Ascending aorta (tissue), 2 donors: ENCODE measurements at places on chromosomes 3 and 15. TPM values are rescaled to one million over a fixed set of nuclear protein-coding genes. Genes with fewer than 3 reads are reported as not detected.

- H3K27me3 ChIP-seq: no peaks in the 10 kb centered on the region
- no peak overlapping the region for H3K27ac ChIP-seq
- no peak for DNase-seq
These were observed 234.0 kb downstream of the MYRIP start for GRCh38 chr3:40043444-40043755.

DNA sequence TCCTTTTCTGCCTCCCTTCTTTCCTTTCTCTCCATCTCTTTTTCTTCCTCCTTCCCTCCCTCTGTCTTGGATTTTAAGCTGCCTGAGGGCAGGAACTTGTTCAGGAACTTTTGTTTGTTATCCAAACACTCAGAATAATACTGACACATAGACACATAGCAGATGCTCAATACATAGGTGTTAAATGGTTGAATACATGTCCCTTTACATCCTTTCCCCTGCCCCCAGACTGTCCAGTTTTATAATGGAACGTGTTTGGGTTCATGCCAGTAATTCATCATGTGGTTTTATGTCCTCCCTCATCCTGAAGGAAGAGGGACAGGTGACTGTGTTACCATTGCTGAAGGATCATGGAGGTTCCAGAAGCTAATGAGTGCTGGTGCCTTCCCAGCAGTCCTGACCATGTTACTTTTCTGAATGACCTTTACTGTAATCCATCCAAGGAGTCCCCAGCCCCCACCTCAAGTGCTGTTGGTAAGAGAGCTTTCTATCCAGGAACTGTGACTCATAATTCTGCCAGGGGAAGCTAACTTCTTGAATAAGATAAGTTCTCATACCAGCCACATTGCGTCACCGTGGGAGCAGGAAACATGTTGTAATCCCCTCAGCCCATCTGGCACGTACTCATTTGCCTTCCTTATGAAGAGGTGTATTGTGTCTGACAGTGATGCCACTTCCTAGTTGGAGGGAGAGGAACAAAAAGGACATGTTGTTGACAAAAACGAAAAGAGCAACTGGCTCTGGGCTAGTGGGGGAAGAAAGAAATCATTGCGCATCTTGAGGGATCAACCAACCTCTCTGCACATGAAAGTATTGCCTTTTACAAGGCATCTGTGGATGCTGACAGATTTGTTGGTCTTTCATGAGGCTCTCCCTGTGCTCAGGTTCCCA is 52.4 kb downstream of the IL1RAP start:
- peak; percentile 94 for DNase-seq
- no peaks in the 10 kb centered on the region for H3K36me3 ChIP-seq
- peaks cover 2% of the 10 kb centered on the region for H3K4me1 ChIP-seq

- no peaks in the 10 kb centered on the region for H3K27me3 ChIP-seq
- H3K4me3 ChIP-seq: no peak overlapping the region
- no peak for DNase-seq
- peaks cover 10% of the 10 kb centered on the region for H3K4me1 ChIP-seq
- peaks cover 19% of the 10 kb centered on the region for H3K36me3 ChIP-seq
These were observed 24.2 kb downstream of the ABHD2 start for GRCh38 chr15:89112341-89112971.

DNA sequence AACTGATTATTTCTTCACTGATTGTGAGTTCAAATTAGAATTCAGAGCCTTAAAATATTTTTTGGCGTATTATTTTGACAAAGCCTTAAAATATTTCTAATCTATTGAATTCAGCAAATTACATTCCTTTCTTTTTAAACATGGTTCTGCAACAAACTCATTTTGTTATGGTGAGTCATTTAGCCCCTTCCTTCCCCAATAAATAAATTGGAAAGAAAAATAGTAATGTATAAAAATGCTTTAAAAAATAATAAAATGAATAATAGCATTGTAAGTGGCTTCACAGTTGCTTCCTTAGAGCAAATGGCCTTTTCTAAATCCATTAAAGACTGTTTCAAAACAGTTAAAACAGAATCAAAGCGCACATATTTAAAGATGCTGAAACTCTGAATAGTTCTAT is 12.1 kb downstream of the CSNK1G1 start:
- H3K27me3 ChIP-seq: no peaks in the 10 kb centered on the region
- H3K4me3 ChIP-seq: no peak overlapping the region
- H3K36me3 ChIP-seq: no peaks in the 10 kb centered on the region

DNA sequence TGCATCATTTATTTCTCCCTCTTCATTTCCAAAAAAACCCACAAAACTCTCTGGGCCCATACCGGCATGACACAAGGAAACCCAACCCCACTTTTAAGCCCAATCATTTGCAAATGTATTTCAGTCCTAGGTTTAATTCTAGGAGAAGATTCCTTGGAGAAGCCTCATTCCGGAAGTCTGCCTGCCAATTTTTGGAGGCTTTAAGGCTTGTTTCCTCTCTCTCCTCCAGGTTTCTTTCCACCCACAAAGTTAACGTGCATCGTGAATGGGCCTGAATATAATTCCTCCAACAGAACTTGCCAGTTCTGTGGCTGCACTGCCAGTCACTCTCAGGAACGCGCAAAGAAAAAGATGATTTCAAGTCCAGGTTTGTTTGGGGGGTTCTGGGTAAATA is 69.9 kb upstream of the FOXP1 start:
- no peaks in the 10 kb centered on the region for H3K27me3 ChIP-seq
- H3K4me1 ChIP-seq: peaks cover 6% of the 10 kb centered on the region
- no peak overlapping the region for H3K27ac ChIP-seq
- no peak overlapping the region for H3K4me3 ChIP-seq

Gene MKRN3
- 3.4 TPM for total RNA-seq
